ENCODE measurements at places on chromosomes 3 and 15.

GRCh38 chr3:57173687-57174086, 8.5 kb upstream of the IL17RD start:
- DNase-seq: no peak

- no peak for DNase-seq
These were observed 187.1 kb downstream of the ATP10A start for GRCh38 chr15:25676070-25676469.

GRCh38 chr15:69612112-69612511, 159.5 kb downstream of the RPLP1 start:
- DNase-seq: no peak

- no peak for DNase-seq
These were observed 2.7 kb downstream of the TMEM108 start for GRCh38 chr3:133040696-133041523.

DNA sequence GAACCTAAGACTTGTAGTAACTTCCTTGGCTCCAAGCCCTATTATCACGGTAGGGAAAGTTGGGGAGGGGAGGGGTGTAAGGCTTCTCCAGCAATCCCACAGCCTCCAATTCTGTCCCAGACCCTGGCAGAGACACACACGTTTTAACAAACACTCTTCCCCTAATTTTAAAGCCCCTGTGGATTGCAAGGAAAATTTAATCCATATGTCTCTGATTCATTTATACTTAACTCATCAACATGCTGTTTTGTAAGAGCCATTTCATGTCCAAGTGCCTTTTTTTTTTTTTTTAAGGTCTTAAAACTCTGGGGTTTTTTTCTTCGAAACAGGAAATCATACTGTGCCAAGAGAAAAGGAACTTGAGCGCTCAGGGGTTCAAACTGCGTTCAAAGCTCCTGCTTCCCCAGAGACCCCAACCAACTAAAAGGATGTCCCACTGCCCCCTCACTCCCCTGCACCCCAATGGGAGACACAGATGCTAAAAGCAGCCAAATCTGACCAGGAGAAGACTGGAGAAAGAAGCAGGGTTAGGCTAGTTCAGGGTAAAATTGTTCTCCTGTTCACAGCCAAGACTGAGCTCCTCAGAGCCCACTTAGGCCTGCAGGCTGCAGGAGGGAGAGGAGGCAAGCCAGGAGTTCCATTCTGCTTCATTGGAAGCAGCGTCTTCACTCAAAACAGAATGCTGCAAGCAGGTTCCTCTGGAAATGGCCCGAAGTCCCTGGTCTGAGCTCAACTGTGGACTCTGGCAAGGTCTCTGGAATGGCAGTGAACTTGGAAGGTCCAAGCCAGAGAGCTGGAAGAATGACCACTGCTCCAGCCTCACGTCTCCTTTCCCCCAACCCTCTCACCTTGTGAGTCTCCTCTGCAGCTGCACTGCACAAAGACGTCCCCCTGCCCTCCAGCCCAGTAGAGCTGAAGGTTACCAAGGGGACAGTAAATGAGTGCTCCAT, 172.5 kb downstream of the NTRK3 start:
- DNase-seq: no peak

Data from stimulated activated CD8-positive, alpha-beta memory T cell treated with anti-CD3 and anti-CD28 coated beads, Interleukin-15, amount 100 ng/mL, for 1 hour (primary cell).